ENCODE measurements at places on chromosomes 11 and 22.

- no peak for DNase-seq
Observed at GRCh38 chr11:12114193-12115033, 4.0 kb downstream of the MICAL2 start.

DNA sequence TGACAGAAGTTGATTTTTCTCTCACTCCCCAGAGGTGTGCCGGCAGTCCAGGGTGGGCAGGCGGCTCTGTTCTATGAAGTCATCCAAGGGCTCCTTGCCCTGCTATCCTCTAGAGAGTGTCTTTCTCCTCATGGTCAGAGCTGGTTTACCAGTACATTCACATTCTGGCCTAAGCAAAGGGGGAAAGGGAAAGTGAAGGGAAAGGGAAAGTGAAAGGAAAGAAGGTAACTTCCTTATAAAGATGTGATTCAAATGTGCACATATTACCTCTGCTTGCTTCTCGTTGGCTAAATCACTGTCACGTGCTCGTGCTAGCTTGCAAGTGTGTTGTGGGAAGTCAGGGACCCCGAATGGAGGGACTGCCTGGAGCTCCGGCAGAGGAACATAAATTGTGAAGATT lies 2.9 kb upstream of the HTATIP2 start:
- no peak for DNase-seq

DNA sequence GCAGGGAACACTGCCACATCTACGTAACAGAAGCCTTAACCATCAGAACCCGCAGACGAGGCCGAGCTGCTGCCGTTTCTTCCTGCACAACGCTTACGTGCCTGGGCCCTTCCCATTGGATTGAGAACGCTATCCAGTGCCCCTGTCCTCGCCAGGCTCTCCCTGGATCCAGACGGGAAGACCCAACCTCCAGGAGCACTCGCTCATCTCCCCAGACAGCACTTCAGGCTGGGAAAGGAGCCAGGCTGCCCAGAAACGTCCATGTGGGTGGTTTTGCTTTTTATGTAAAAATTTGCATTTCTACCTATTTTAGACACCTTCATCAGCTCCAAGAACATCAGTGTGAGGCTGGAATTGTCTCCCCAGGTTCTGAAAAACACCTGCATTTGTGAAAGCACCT lies 7.3 kb upstream of the CRYBB3 start:
- no peak for DNase-seq

DNA sequence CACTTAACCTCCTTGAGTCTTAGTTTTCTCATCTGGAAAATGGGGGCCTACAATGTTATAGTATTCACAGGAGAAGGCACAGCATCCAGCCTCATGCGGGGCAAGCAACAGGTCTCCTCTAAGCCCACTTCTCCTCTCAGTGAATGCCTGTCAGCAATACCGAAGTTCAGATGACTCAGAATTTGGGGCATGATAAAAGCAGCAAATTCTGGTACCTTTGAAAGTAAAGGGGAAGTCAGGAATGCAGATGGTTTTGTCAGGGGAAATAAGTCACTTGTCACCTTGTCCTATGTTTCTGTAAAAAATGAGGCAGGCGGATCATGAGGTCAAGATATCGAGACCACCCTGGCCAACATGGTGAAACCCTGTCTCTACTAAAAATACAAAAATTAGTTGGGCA lies 350.2 kb downstream of the LARGE1 start:
- DNase-seq = no peak

- DNase-seq = no peak
Observed at GRCh38 chr22:29816980-29817379, 21.1 kb downstream of the ASCC2 start.

DNA sequence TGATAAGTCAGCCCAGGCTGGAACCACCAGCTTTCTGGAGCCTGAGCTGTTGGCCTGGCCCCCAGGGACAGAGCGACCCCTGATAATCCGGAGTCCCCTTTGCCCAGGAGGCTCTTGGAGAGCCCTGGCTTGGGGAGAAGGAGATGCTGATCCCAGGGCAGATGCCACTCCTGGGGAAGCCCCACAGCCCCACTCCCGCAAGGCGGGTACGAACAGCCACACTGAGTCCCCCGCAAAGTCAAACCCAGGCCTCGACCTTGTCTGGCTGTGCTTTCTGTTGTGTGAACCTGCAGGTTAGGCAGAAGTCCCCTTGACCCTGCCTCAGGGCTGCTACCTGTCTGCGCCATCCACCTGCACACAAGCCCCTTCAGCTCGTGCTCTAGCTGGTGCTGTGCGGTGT lies 108.0 kb downstream of the KCNQ1OT1 start:
- no peak for DNase-seq

DNA sequence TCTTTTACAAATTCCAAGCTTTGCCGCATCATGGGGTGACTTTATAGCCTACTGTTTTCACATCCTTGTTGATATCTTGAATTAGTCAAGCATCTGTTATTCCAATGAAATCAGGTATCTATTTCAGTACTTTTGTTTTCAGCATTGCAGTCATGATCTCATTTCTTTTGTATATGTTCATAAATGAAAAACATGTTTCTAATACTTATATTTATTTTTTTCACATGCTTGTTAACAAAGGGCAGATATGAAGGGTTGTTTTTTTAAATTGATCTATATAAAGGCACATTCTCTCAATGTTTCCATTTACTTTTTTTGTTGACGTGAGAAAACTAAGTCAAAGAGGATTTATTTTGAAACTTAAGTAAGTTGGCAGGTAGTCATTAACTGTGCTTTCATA lies 964.8 kb downstream of the JRKL start:
- DNase-seq = no peak

GRCh38 chr11:122681735-122682134 lies 26.2 kb downstream of the UBASH3B start:
- DNase-seq = no peak

- DNase-seq = no peak
Observed at GRCh38 chr22:22555596-22555995, 3.5 kb downstream of the PRAME start.

GRCh38 chr11:125081098-125081798 lies 18.1 kb downstream of the SLC37A2 start:
- no peak for DNase-seq

DNA sequence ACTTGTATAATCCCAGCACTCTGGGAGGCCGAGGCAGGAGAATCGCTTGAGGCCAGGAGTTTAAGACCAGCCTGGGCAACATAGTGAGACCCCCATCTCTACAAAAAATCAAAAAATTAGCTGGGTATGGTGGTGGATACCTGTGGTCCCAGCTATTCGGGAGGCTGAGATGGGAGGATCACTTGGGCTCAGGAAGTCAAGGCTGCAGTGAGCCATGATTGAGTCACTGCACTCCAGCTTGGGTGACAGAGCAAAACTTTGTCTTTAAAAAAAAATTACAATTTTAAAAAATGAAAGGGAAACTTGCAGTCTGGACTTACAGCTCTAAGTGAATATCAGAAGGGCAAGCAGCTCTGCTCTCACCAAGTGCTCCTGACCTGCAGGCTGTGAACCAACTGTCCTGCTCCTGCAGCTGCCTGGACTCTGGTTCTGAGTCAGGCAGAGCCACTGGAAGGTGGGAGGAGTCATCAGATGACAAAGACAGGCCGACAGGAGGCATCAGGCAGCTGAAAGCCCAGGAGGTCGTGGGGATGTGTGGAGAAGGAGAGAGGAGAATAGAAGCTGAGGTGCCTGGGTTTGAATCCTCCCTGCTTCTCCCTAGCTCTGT lies 9.6 kb downstream of the SMTNL1 start:
- no peak for DNase-seq

DNA sequence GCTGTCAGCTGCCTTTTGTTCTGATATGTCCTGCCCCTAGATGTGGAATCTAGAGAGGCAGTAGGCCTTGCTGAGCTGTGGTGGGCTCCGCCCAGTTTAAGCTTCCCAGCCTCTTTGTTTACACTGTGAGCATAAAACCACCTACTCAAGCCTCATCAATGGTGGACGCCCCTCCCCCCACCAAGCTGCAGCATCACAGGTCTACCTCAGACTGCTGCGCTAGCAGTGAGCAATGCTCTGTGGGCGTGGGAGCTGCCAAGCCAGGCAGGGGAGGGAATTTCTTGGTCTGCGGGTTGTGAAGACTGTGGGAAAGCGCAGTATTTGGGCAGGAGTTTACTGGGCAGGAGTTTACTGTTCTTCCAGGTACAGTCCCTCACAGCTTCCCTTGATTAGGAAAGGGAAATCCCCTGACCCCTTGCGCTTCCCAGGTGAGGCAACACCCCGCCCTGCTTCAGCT lies 98.5 kb downstream of the SMCO4 start:
- DNase-seq = no peak

Measured in stimulated activated CD8-positive, alpha-beta memory T cell treated with anti-CD3 and anti-CD28 coated beads, Interleukin-2, amount 100 ng/mL, for 1 hour (primary cell).